ENCODE measurements at places on chromosomes 6 and 20. TPM values are rescaled to one million over a fixed set of nuclear protein-coding genes. Genes with fewer than 3 reads are reported as not detected.

GRCh38 chr20:54138427-54138826 lies 35.4 kb downstream of the CYP24A1 start:
- no peak overlapping the region for H3K27ac ChIP-seq
- H3K4me3 ChIP-seq: no peak overlapping the region
- H3K4me1 ChIP-seq: no peaks in the 10 kb centered on the region
- DNase-seq: no peak

DNA sequence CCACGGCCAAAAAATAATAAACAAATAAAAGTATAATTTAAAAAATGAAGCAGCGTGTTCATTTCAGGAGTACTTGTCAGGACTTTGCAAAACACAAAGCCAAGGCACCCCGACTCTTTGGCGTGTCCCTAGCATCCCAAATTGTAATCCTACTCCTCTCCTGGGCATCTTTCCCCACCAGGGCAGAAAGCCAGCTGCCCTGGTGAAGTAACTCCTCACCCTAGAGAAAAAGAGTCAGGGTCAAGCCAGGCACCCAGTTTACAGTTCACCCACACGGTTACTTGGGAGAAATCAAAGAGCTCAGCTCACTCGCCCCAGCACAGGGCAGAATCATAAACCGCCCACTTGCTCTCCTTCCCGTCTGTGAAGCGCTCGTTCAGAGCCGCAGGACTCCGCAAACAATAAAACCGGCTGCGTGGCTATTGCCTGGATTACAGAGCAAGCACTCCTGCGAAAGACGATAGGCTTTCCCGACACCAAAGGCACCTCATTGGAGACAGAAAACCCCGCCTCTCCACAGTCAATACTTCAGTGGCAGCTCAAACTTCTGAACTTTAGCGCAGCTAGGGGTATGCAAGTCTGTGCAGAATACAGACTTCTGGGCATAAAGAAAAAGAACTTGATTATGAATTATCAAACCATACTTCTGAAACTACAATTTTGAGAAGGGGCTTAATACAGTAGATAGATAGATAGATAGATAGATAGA lies 73.0 kb upstream of the NHSL1 start:
- H3K27ac ChIP-seq: no peak overlapping the region
- H3K36me3 ChIP-seq: no peaks in the 10 kb centered on the region
- peaks cover 25% of the 10 kb centered on the region for H3K4me1 ChIP-seq
- H3K4me3 ChIP-seq: no peak overlapping the region

Gene BMP5
- 0.07 TPM for total RNA-seq

DNA sequence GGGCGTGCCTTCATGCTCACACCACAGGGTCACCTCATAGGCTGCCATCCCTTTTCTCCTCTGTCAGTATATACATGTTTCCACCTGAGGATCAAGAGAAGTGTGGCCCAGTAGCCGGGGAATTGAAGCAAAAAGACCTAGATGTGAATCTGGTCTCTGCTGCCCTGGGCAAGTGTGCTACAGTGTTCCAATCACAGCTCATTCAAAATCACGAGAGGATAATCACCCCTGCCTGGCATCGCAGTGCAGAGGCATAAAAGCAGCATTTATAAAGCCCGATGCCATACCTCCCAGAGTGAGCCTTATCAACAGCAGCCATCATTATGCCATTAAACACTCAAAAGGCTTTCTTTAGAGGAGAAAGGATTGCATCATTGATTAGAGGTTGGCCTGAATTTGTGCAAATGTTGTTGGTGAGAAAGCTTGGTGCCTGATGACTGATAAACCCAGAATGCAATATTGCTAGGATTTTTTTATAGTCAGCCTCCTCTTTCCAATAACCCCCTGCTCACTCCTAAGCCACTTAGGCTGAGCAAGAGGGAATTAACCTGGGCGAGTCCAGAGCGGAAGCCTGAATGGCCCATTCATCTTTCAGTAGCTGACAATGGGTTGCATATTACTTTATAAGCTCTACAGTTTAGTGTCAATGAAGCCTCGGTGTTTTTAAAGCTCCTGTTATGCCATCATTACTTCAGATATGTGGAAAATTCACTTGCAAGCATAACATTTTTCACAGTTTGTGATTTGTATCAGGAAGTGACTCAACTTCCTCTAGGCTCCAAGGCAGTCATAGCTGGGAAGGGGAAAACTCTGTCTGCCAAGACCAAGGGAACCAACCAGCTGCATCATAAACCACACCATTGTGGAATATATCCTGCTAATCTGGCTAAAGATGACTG lies 92.5 kb upstream of the NXT1 start:
- H3K27ac ChIP-seq: no peak overlapping the region
- no peaks in the 10 kb centered on the region for H3K36me3 ChIP-seq
- no peak for DNase-seq
- no peak overlapping the region for H3K4me3 ChIP-seq
- H3K4me1 ChIP-seq: peaks cover 11% of the 10 kb centered on the region

DNA sequence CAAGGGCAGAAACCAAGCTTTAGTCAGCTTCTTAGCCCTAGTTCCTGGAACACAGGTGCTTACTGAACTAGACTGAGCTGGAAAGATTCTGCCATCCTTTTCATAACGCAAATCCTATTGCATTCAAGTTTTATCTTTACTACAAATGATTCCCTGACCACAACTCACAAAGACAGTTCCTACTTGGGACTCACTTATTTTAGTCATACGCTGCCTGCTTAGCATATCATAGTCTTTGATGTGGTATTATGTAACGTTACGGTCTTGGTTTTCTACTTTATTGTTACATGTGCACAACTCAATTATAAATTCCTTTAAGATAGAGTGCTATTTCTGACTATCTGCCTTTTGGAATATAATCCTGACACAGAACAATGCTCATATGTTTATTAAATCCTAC lies 59.1 kb downstream of the BLOC1S5 start:
- H3K27me3 ChIP-seq: no peaks in the 10 kb centered on the region
- no peak overlapping the region for H3K4me3 ChIP-seq
- no peak overlapping the region for H3K27ac ChIP-seq
- peaks cover 4% of the 10 kb centered on the region for H3K4me1 ChIP-seq
- H3K36me3 ChIP-seq: no peaks in the 10 kb centered on the region

Gene RHAG
- total RNA-seq: 0.60 TPM

DNA sequence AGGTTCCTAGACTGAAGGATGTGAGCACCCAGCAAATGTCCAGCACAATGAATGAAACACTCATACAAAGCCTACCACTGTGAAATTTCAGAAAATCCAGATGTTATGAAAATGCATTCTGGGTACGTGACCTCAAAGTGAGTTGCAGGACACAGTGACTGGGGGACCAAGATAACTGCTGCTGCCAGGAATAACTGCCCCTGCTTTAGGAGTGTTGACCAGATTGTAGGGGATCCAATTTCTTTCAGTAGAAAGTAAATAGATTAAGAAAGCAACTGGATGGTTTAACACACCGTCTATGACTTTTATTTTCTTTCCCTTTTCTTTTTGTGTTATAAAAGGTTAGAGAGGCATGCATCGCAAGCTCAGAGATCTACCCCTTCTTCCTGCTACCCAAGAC lies 29.5 kb downstream of the MYLK4 start:
- H3K36me3 ChIP-seq: peaks cover 8% of the 10 kb centered on the region
- no peak overlapping the region for H3K4me3 ChIP-seq
- H3K4me1 ChIP-seq: peaks cover 12% of the 10 kb centered on the region
- H3K27ac ChIP-seq: no peak overlapping the region
- DNase-seq: no peak
- 0 out of 2 replicates have a peak, but pooled peaks cover under 1% of the 10 kb centered on the region for H3K27me3 ChIP-seq

Gene ARMH2
- total RNA-seq: not detected

DNA sequence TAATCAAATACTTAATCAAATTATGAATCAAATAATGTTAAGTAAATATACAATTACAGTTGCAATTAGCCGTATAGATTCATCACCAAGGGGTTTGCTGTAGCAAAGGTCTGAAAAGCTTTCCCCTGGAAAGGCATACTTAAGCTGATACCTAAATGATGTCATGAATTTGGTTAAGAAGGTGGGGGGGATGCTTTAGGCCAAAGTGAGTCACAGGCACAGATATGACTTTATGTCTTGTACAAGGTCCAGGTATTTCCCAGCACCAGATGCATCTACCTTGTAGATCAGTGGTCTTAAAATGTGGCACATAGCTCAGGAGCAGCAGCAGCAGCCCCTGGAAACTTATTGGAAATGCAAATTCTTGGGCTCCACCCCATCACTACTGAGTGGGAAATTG lies 557.3 kb upstream of the CDH4 start:
- no peak overlapping the region for H3K4me3 ChIP-seq
- H3K4me1 ChIP-seq: peaks cover 59% of the 10 kb centered on the region
- no peak for DNase-seq
- H3K27ac ChIP-seq: no peak overlapping the region
- peaks cover 6% of the 10 kb centered on the region for H3K27me3 ChIP-seq

DNA sequence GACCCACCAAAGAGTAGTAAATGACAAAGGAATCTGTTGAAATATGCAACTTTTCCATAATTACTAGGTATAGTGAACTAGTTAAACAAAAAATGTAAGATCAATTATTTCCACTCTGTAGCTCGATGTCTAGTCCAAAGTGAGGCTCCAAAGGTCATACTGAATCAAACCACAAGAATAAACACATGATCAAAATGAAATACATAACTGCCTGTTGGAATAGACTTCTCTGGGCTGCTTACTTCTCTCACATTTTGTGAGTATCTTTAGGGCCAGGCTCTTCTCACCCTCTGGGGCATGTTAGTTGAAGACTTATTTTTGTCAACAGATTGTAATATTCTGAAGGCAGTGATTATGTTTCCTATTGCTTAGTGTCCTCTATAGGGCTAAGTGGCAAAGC lies 103.7 kb upstream of the TMEM170B start:
- no peak overlapping the region for H3K27ac ChIP-seq
- H3K4me1 ChIP-seq: peaks cover 13% of the 10 kb centered on the region
- no peaks in the 10 kb centered on the region for H3K27me3 ChIP-seq
- no peak for DNase-seq

DNA sequence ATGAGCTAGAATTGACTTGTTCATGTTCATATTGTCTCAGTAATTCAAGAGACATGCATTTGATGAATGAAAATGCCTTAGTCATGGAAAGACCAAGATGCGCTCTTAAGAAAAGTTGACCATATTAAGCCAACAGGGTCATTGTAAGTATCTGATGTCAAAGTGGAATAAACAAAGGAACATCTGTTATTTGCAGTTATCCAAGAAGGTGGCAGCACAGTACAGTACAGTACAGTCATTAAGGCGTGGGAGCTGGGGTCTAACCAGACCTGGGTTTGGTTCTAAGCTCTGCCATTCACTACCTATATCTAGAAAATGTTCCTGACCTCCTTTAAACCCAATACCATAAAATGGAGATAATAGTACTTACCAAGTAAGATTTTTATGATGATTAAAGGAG lies 178.1 kb downstream of the BACH2 start:
- H3K27me3 ChIP-seq: no peaks in the 10 kb centered on the region
- H3K4me1 ChIP-seq: no peaks in the 10 kb centered on the region
- DNase-seq: no peak

DNA sequence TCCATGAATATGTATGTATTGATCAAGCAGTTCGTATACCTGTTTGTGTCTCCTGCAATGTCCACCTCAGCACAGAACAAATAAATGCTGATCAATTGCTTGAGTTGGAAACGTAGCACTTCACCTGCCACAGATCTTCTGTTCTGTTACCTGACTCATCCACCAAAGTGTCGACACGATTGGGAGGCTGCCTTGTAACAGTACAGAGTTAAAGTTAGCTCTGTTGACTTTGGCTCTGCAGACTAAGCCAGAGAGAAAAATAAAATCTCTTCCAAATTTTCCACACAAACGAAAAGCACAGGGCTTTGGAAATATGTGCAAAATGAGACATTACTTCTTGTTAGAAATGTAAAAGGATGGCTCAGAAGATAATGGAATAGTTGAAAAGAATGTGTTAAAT lies 245.4 kb downstream of the NRN1 start:
- H3K4me3 ChIP-seq: no peak overlapping the region
- H3K27me3 ChIP-seq: no peaks in the 10 kb centered on the region
- H3K36me3 ChIP-seq: peaks cover 2% of the 10 kb centered on the region
- H3K4me1 ChIP-seq: peaks cover 5% of the 10 kb centered on the region
- no peak for DNase-seq
- H3K27ac ChIP-seq: no peak overlapping the region

DNA sequence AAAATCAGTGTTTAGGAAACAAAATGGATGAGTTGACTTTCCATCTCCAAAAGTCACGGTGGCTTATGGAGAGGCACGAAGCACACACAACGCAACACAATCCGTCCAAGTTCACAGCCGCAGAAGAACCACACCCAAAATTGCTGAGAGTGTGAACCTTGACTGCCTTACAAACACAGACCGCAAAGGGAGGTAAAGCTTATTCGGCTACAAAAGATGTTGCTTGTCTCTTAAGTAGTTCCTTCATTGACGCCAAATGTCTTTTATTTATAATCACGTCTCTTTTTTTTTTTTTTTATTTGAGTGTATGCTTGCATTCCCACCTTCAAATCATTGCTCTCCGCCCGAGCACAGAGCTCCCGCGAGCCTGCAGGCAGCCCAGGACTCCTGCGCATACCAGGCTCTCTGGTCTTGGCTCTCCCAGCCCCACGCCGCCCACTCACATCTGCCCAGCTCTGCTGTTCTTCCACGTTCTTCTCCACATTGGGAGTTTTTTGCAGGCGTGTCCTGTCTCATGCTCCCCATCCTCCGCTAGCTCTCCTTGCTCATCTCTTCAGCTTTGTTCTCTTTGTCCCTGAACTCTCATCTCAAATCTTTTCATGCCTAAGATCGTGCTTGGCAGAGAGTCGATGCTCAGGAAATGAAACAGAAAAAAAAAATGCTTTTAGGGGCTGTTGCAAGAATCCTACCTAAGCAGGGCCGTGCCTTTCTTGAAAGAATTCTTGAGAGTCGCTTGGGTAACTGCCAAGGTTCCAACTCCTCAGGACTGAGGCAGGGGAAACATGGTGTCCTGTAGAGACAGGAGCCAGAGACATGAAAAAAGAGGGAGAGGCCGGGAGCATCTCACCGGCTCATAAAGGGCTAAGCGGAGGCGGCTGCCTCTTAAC lies 25.8 kb downstream of the LY86 start:
- DNase-seq: no peak
- no peaks in the 10 kb centered on the region for H3K27me3 ChIP-seq
- no peaks in the 10 kb centered on the region for H3K36me3 ChIP-seq
- no peaks in the 10 kb centered on the region for H3K4me1 ChIP-seq
- no peak overlapping the region for H3K4me3 ChIP-seq

- no peaks in the 10 kb centered on the region for H3K36me3 ChIP-seq
- no peak overlapping the region for H3K27ac ChIP-seq
- no peaks in the 10 kb centered on the region for H3K27me3 ChIP-seq
- no peak for DNase-seq
These were observed 8.8 kb upstream of the RSPH3 start for GRCh38 chr6:159008656-159009288.

Gene PXDC1
- total RNA-seq: 4.4 TPM

GRCh38 chr6:53424300-53424699 lies 75.5 kb upstream of the ELOVL5 start:
- no peaks in the 10 kb centered on the region for H3K36me3 ChIP-seq
- no peak for DNase-seq
- no peak overlapping the region for H3K27ac ChIP-seq
- H3K4me3 ChIP-seq: no peak overlapping the region
- peaks cover 14% of the 10 kb centered on the region for H3K4me1 ChIP-seq

Gene PNLDC1
- 0.39 TPM for total RNA-seq

DNA sequence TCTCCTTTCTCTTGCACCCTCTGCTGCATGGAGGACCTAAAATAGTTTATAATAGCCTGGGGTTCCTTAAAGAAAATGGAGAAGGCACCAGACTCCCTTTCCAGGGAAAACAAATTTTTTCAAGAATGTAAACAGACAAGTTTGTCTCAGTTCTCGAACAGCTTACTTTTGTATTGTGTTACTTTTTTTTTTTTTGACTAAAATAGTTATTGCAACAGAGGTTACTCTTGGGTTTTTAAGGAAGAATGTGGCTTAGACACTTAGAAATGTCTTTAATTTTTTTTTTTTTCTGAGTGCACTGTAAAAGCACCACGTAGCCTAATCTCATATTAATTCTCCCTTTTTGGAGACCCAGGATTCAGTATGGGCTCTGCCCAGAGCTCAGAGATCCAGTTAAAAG lies 148.7 kb upstream of the CARMIL1 start:
- DNase-seq: no peak
- H3K27me3 ChIP-seq: no peaks in the 10 kb centered on the region
- no peak overlapping the region for H3K4me3 ChIP-seq
- no peak overlapping the region for H3K27ac ChIP-seq
- peaks cover 26% of the 10 kb centered on the region for H3K4me1 ChIP-seq

All from WTC11 (cell line).